ENCODE measurements at places on chromosomes 11 and 22.

DNA sequence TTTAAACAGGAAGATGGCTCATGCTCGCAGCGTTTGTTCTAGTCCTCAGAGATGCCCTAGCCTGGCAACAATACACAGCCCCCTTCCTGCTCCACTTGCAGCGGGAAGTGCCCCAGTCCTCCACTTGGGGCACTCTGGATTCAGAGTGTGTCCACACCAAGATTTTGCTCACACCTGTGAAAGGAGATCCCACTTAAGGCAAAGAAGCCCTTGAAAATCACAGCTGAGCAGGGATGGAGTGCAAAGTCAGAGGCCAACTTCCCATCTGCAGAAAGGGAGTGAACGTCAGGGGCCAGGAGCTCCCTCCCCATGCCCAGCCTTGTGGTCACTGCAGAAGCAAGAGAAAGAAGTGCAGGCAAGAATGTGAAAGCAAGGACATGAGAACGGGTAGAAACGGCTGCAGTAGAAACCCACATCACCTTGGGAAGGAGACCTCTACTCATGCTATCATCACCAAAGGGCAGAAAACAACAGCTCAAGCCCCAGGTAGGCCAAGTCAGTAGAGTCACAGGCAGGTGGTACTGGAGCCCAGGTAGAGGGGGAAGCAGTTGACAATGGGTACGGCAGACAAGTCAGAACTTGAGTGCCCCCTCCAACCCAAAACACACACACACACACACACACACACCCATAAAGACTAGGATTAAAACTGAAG is 157.4 kb downstream of the BUD13 start:
- DNase-seq, result no peak

DNA sequence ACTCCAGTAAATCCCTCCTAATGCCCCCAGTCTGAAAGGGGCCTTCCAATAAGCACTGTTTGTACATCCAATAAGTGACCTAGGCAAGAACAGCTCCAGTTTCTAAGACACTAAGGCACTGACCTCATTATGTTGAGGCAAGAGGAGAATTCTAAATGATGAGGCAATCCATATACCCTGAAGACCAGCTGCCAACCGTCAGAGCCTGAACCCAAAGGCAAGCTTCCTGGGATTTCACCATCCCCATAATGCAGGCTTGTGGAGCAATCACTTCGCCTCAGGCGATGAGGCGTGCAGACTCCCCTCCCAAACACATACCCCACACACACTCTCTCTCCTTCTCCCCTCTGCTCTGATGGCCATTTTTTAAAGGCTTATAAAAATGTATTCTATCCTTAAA is 49.5 kb downstream of the LGR4 start:
- peak; percentile 87 for DNase-seq

GRCh38 chr11:30392221-30392784 is 69.4 kb downstream of the ARL14EP start:
- no peak for DNase-seq

DNA sequence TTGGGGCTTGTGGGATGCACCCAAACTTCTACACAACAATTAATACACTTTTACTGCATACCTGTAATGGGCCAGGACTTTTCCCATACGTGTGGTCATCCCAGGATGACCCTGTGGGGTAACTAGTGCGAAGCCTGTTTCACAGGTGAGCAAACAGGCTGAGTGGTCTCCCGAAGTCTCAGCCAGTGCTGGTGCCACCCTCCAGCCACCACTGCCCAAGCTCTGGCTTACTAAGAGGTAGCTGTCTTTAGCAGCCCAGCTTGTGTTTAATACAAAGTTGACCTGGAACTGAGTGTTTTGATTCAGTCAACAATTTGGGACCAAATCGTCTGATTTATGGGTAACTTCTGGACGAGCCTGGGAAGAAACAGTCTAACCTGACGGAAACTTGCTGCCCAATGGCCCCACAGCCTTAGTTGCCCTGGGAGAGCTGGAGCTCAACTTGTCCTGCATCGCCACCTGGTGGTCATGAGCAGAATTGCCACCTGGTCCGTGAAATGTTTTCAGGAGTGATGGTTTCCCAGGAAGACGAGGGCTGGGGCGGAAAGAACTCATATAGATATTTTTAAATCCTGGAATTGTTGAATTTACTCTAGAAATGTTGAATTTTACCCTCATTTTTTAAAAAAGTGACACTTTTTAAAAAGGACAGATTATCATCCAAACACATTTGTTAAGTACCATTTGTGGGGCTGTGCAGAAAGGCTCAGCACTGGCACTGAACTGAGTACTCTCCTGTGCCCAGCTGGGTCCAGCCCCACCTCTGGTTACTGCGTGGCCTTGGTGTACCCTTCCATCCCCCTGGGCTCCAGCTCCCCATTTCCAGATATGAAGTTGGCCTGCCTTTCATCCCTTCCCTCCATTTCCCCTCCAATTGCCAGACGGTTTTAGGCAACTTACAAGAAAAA is 95.5 kb upstream of the PARVA start:
- peak; percentile 84 for DNase-seq

- DNase-seq, result peak; percentile 25
Measured at GRCh38 chr11:35419184-35419829, at the start of gene SLC1A2. Gene SLC1A2 (minus strand): TSS chr11:35419558. CDS start chr11:35418966, 592 bp downstream.

- no peak for DNase-seq
Measured at GRCh38 chr11:1656670-1657069, 27.1 kb downstream of the KRTAP5-5 start.

GRCh38 chr11:100208207-100208606 is 478.9 kb upstream of the ARHGAP42 start:
- peak; percentile 20 for DNase-seq

- DNase-seq, result no peak
Measured at GRCh38 chr11:1010551-1011319, 25.8 kb downstream of the MUC6 start.
